ENCODE measurements at places on chromosomes 3 and 15.

DNA sequence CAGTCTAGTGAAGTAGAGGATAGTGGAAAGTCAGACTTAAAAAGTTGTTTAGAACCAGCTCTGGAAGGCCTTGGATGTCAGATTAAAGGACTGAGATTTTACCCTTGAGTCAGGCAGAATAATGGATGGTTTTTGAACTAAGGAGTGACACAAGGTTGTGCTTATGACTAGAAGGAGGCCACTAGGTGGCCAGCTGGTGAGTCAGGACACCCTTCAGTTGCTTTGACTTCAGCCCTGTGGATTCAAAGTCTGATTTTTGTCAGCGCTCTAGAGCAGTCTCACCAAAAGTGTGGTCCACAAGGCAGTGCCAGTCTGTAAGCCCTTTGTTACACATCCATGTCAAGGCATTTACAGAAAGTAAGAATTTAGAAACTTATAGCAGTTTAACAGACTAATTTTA is 3.8 kb upstream of the GABPB1 start:
- peak; percentile 3 for DNase-seq

- DNase-seq = no peak
These were observed 323.9 kb upstream of the IGF1R start for GRCh38 chr15:98324341-98324970.

GRCh38 chr15:73677146-73677607 is 7.0 kb upstream of the CD276 start:
- DNase-seq = peak; percentile 14

- no peak for DNase-seq
These were observed 378.2 kb downstream of the MECOM start for GRCh38 chr3:169285057-169286033.

GRCh38 chr3:197149528-197149927 is 119.9 kb upstream of the MELTF start:
- no peak for DNase-seq

- DNase-seq = no peak
These were observed 50.2 kb downstream of the CDCP1 start for GRCh38 chr3:45095916-45096526.

DNA sequence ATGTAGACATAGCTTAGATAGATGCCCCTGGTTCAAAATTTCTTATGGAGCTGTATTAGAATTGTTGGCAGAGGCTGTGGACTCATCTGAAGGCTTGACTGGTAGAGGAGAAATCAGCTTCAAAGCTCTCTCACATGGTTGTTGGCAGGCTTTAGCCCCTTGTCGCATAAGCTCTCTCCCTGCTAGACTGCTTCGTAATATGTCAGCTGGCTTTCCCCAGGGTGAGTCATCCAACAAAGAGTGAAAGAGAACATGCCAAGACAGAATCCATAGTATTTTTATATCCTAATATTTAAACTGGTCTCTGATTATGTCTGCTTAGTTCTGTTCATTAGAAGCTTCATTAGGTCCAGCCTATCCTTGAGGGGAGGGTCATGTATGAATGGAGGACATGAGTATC is 427.4 kb upstream of the NAALADL2 start:
- DNase-seq = no peak

DNA sequence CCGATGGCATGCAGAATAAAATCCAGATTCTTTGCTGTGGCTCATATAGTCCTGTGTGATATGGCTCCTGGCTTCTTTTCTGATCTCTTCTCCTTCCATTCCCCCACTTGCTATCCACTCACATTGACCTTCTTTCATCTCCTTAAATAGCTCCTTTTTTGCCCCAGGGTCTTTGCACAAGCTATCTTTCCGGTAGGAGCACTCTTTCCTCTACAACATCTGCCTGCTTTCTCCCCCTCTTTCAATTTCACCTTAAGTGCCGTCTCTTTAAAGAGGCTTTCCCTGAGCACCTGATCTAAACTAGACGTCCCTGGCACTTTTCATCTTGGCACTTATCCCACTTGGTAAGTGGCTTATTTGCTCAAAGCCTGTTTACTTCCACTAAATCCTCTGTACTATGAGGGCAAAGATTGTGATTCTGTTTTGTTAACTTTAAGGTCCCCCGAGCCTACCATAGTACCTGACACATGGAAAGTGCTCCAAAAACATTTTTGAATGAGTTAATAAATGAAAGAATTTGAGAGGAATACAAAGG is 323.3 kb upstream of the TLE3 start:
- peak; percentile 57 for DNase-seq
